ENCODE measurements at places on chromosomes 7 and 10.

- DNase-seq = no peak
Measured at GRCh38 chr7:13541326-13541725, 448.1 kb downstream of the ETV1 start.

DNA sequence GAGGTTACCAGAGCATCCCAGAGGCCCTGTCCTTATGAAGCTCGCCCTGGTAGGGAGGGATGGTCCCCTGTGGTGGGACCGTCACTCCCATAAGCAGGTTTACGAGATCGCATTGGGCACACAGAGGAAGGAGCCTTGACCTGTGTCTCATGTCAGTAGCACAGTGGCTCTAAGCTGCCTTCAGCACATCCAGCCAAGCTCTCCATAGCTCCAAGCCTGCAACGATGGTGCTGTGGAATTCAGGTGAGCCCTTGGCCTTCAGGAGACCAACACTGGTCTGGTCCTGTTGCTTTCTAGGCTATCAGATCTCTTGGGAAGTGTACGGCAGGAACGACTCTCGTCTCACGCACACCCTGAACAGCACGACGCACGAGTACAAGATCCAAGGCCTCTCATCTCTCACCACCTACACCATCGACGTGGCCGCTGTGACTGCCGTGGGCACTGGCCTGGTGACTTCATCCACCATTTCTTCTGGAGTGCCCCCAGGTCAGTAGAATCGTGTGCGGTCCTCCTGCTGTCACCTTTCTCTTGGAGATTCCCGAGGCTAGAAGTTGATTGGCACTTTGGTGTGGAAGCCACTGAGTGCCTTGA lies 605.3 kb upstream of the FOXK1 start:
- no peak for DNase-seq

DNA sequence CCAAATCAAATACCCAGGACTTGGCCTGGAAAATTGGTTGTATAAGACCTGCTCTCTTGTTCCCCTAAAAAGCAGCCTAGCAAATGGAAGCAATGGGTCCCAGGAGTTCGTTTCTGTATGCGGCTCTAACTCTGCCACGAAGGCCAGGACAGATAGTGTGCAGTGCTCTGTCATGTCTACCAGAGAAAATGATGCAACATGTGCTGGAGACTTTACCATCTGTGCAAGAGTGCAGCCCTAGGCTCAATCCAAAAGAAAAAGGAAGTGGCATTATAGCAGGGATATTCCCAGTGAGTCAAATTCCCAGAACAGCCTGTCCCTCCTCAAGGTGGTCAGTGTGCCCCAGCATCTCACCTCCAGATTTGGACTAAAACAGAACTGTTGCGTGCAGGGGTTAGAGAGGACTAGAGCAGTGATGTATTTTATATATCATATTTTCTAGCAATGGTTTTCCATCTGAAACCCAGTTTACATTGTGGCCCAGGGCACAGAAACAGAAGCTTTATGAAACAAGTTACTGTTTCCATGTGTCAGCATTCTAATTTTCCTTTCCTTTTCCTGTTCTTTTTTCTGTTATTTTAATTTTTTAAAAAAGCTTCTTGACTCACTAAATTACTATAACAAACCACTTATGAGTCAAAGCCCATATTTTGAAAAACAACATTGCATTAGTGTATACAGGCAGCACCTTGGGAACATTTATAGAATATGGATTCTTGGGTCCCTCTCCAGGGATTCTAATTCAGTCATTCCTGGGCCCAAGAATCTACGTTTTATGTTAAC lies 311.2 kb downstream of the RNLS start:
- no peak for DNase-seq

- no peak for DNase-seq
Measured at GRCh38 chr10:130834170-130834569, 477.4 kb downstream of the TCERG1L start.

- peak; percentile 6 for DNase-seq
Measured at GRCh38 chr10:86252079-86252478, 114.5 kb downstream of the GRID1 start.

- no peak for DNase-seq
Measured at GRCh38 chr7:155310425-155311114, 12.9 kb downstream of the INSIG1 start.

DNA sequence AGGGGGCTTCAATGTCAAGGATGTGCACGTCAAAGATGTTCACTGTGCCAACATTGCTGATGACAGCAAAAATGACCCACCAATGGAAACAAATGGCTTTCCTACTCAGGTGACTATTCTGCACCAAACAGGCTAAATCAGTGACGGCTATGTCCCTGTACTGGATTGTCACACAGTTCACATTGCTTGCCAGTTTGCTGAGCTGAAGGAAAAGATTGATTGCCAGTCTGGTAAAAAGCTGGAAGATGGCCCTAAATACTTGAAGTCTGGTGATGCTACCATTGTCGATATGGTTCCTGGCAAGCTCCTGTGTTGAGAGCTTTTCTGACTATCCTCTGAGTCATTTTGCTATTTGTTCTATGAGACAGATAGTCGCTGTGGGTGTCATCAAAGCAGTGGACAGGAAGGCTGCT lies 202.2 kb upstream of the ETV1 start:
- no peak for DNase-seq

DNA sequence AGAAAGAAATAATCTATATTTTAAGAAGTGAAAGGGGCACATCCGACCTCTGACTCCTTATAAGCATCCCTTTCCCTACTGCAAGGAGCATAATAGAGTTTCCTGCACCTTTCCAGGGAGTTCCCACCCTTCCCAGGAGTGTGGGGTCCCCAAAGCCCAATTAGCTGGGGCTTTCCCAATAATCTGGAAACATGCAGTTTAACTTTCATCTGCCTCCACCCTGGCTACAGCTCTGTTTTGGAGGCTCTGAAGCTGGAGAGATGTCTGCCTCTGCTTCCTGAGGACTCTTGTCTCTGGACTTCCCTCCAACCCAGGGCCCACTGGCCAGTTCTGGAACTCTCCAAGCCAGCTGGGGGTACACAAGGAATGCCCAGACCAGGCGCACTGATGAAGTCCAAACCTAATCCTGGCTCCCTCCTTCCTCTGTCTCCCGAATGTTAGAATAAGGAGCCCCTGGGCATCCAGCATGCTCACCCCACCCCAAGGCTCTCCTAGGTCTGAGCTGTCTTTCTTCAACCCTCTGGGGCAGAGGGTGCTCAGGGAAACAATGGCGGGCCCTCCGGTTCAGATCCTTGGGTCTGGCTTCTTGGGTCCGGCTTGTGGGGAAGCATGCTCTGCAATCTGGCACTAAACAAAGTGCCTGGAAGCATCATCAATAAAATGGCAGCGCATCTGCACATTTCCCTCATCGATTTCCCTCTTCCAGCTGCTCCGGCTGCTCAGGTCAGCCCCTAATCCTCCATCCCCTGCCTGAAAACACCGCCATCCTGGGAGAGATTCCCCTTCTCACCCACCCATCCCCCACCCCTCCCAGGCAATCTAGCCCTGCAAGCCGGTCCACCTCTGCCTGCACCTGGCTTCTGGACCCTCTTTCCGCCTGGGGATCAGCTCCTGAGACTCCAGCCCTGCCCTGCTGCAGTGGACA lies 13.3 kb downstream of the HOXA4 start:
- peak; percentile 23 for DNase-seq

DNA sequence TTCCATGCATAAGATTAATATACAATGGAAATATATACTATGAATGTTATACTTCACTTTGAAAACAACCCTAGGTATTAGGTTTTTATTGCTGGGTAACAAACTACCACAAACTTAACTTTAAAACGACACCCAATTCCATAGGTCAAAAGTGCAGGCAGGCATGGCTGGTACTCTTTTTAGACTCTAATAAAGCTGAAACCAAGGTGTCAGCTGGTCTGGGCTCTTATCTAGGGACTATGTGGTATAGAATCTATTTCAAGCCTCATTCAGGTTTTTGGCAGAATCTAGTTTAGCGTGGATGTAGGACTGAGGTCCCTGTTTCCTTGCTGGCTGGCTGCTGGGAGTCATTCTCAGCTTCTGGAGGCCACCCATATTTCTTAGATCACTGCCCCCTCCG lies 65.0 kb upstream of the TMEM168 start:
- DNase-seq = no peak

DNA sequence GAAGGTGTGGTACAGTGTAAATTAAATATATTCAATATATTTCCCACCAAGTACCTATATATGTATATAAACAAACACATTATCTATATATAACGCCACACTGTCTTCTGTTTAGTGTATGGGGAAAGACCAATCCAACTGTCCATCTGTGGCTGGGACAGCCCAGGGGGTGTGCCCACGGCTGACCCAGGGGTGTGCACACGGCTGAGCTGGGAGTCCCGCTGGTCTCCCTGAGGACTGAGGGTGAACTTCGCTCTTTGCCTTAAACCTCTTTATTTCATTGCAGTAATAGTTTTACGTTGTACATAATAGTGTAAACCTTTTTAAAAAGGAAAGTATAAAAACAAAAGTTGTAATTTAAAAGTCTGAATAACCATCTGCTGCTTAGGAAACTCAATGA lies 6.3 kb downstream of the EN2 start:
- no peak for DNase-seq

- DNase-seq = no peak
Measured at GRCh38 chr7:17745610-17746009, 194.7 kb downstream of the SNX13 start.

DNA sequence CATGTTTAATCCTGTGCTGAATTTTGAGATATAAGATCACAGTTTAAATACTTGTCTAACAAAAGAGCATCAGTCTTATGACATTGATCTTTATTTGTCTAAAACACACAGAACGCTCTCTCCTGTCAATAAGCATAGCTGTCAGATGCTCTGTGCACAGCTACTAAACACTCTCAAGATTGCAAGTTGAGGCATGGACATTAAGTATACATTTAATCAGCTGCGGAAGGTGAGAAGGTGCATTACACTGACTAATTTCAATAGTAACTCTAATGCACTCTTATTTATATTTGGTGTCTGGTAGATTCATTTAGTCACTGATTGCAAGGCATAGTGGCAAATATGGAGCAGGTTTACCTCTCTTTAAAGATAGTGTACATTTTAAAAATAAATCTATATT lies 580.3 kb upstream of the NRP1 start:
- DNase-seq = no peak

DNA sequence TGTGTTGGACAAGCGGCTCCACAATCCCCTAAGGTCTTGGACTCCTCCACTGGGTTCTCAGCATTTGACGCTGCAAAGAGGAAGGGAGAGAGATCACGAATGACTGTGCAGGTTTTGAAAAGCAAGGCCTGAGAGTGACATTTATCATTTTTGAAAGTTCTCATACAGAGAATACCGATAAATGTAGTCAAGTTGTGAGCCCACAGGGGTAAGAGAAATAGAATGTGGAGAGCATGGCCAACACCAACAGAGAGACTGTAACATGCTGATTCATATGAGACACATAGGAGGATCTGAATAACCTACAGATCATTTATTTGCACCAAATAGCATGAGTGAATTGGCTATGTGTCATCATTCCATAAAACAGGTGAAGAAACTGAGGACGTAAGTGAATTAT lies 230.5 kb upstream of the MBL2 start:
- no peak for DNase-seq

DNA sequence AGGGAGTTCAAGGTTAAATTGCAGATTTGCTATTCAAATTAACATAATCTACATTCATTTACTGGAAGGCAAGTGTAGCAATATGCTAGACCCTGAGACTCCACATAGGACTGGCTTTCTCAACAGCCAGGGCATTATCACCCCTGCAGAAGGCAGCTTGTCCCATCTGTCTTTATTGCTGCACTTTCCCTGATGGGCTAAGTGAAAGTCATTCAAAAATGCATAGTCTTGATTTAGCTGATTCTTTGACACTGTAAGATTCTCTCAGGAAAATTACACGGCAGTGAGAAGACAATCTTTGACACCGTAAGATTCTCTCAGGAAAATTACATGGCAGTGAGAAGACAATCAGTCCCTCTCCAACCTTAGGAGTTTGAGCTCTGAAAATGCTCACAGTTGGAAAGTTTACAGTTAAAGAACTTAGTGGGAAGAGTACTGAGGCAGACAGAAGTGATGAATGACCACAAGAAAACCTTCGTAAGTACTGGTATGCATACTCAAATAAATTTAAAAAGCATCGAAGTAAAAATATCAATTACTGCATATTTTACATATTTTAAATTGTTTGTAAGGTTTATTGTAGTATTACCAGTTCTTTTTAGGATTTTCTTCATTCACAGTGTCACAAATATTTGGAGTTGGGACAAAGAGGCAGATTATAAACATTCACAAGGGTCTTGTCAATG lies 88.9 kb downstream of the RAPGEF5 start:
- DNase-seq = no peak

DNA sequence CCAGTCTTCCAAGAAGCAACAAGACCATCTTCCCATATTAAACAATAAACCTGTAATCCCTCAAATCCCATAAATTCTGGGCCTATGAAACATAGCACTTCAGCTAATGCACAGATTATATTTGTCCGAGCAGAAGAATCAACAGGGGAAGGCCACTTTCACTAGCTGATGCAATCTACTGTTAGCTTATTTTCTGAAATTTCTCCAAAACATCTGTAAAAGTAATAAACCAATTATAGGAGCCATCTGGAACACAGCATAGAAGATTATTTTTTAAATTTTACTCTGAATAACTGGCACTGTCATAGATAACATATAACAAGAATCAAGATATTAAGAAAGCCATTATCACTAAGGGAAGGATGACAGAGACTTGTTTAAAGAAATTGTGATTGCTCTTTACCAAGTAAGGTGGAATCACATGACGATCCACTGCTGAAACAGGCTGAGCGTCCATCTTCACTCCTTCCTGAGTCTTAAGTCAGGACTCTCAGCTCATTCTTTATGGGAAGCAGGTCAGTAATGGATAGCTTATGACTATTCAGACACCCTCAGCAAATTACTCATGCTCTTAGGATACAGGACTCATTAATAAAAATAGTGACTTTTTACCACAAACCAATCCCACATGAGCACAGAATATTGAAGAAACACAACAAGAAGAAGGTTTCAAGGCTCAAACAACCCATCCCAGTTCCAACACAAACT lies 719.5 kb downstream of the XPNPEP1 start:
- DNase-seq = no peak

- DNase-seq = peak; percentile 67
Measured at GRCh38 chr7:30135301-30136116, 723 bp downstream of the MTURN start.

DNA sequence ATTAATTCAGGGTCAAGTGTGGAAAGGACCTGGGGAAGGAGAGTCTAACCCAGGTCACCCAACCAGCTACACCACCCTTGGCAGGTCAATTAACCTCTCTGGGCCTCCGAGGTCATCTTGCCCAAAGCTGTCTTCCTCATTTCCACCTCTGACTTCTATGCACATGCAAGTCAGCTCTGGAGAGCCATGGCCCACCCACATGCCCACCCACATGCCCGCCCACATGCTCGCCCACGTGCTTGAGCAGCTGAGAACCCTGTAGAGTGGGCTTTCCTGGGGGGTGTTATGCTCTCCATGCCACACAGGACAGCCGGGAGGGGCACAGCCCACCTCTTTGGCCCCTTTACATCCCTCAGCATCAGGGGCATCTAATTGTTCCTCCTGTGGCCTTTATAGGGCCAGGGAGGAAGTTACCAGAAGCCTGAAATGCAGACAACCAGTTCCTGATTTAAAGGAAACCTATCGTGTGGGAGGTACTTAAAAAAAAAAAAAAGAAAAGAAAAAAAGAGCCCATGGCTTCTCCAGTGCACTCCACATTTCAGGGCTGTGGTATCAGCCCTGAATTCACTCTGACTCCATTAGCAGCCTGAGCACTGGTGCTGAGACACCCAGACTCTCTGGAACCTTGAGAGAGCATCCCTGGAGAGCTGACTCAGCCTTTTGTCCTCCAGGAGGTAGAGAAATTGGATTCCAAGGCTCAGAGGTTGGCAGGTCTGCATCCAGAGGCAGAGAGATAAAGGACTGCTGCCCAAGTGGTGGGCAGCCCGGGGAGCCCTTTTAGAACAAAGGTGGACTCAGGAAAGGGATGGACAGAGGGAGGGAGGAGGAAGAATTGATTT lies 176.2 kb upstream of the ZMIZ1 start:
- no peak for DNase-seq
